ENCODE measurements at places on chromosomes 2 and 18.

GRCh38 chr2:2887772-2888387 is 489.7 kb downstream of the EIPR1 start:
- DNase-seq = no peak

- no peak for DNase-seq
Measured at GRCh38 chr2:224220586-224221255, 181.2 kb downstream of the FAM124B start.

DNA sequence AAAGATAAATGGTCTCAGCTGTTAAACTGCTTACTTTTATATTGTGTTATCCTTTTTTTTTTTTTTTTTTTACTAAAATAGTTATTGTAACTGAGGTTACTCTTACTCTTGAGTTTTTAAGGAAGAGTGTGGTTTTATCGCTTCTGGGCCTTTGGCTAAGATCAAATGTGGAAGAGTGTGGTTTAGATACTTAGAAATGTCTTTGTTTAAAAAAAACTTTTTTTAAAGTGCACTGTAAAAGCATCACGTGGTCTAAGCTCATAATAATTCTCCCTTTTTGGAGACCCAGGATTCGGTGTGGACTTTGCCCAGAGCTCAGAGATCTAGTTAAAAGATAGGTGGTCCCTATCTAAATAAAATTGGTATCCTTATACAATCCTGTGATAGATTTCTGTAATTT is 11.9 kb upstream of the OXER1 start:
- DNase-seq = no peak

DNA sequence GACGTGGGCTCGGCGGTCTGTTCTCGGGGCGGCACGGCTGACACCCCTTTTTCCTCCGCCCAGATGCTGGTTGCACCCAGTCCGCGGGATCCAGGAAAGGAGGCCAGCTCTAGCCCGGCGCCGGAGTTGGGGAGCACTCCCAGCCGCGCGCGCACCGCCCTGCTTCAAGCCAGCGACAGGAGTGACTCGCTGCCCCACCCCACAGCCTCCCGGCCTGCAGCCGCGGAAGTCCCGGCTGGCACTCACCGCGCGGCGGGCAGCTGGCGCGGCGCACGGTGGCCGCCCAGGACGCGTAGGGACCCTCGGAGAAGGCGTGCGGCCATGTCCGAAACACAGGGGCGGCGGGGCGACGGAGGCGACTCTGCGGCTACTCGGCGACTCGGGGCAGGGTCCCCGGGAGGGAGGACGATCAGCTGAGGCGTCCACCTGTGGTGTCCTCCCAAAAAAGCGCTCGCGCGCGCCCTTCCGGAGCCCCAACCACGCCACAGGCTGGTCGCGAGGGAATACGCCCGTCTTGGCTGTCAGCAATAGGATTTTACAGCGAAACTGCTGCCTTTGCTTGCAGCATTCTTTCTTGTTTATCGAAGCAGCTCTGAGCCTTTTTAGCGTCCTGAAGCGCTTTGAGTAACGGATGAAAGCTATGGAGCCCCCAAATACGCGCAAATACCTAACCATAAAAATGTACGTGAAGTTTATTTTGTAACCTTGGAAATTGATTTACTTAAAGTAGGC is at the start of gene ACADL:
TSS of gene ACADL (minus strand) at position 507 of the 732 bp plus-strand sequence. CDS start at position 323, 184 bp downstream.
- no peak for DNase-seq

DNA sequence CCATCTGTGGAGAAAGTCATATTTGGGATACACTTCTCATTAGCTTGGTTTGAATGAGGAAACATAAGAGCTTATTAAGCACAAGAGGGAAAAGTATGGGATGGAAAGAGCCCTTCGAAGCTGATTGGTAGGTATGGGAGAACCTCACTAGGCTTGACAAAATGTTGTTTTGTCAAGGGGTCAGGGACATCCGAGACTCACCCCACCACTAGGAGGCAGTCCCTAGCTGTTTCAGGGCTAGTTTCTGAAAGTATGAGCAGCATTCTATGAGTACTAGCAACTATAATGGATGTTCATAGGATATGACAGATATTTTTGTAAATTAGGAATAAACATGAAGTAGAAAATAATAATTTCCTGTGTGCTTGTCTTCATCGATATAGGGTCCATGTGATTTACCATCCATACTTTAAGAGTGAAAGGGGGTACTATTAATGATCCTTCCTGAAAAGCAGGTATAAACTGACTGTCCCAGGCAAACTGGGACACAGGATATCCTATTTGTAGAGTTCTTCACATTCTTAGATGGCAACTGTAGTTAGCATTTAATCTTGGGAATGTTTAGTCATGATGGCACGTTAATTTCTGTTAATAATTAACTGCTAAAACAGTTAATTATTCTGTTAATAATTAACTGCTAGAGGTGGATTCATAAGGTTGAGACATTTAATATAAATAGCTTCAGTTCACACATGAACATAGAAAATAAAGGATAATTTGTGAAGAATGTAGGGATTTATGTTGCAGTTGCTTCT is 28.4 kb downstream of the OTX1 start:
- no peak for DNase-seq

- no peak for DNase-seq
Measured at GRCh38 chr2:127678531-127678930, 3.2 kb upstream of the LIMS2 start.

All from CD4-positive, alpha-beta T cell treated with Interleukin-21 for 1 hour (primary cell).